ENCODE measurements at places on chromosomes 3 and 15.

- no peak for DNase-seq
Observed at GRCh38 chr15:25710184-25710583, 152.9 kb downstream of the ATP10A start.

DNA sequence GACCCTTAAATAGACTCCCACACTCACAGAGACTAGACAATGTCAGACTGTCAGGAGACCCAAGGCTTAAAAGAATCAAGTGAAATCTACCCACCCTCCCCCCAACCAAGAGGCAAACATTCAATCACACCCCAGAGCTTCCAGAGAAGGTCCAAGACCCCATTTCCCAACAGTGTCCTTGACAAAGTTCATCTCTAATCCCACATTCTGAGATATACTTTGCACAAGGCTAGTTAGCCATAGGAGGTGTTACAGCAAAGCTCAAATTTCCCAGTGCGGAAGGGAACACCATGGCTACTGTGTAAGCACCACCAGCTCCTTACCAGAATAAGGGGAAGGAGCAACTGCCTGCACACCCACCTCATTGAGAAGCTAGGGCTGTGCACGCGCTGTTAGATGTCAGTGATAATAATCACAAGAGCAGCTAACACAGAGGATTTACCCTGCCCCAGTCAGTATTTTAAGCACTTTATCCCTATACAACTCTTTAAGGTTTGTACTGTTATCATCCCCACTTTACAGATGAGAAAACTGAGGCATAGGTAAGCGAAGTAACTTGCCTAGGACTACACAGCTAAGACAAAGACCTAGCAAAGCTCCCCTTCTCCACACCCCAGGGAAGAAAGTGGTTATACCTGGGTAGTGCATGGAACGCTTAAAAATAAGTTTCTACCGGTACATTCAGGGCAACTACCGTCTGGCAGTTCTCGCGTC, 17.3 kb downstream of the SPATA12 start:
- no peak for DNase-seq

GRCh38 chr15:88491158-88491557, 23.6 kb downstream of the MRPS11 start:
- no peak for DNase-seq

GRCh38 chr3:46368569-46368968, 2.2 kb upstream of the CCR5 start:
- no peak for DNase-seq

- no peak for DNase-seq
Observed at GRCh38 chr15:57451555-57451954, 75.2 kb downstream of the CGNL1 start.

DNA sequence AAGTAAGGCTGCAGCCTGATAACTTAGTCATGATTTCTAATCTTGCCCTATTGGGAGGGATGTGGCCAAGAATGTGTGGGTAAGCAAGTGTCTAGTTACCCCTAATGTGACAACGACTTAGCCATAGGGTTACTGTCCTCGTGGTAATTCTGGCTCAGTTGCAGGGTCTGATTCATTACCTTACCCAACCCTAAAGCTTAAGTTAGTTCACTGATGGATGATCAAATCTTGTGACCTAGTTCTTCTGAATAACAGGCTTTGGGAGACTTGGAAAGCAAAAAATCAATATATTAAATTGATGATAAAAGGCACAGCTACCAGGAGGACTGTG, 1.6 kb upstream of the INTS14 start:
- no peak for DNase-seq

DNA sequence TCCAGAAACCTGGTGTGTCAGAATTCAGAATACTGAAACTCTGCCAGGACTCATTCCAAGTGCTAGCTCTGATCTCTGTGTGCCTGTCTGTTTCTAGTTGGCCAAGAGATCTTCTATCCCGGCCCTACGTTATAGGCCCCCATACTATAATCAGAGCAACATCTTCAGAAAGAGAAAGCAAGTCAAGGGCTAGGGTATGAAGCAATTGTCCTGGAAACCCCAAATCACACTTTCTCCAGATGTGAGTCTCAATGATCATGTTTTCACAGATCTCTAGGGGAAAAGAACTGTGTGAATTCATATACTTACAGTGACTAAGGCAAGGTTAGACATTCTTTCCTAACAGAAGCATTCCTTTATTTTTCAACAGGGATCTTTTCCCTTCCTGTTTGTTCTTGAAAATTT, 309.7 kb downstream of the SLC9A9 start:
- DNase-seq: no peak

GRCh38 chr15:52005748-52006701, 13.0 kb upstream of the MAPK6 start:
- no peak for DNase-seq

DNA sequence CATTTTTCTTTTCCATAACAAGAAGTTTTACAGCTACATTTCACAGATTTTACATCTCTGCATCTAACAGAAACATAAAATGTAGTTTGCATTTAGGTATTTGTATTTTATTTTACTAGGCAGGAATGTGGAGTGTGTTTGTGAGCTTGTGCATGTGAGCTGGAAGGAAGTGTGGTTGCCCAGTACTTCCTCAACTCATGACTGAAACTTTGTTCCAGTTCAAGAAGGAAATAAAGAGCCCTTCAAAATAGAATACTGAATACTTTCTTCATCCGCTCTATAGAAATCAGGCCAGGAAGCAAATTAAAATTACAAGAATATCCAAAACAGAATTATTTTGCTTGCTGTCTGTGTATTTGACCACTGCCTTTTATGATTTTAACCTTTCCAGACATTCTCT, 81.3 kb downstream of the CHL1 start:
- no peak for DNase-seq

DNA sequence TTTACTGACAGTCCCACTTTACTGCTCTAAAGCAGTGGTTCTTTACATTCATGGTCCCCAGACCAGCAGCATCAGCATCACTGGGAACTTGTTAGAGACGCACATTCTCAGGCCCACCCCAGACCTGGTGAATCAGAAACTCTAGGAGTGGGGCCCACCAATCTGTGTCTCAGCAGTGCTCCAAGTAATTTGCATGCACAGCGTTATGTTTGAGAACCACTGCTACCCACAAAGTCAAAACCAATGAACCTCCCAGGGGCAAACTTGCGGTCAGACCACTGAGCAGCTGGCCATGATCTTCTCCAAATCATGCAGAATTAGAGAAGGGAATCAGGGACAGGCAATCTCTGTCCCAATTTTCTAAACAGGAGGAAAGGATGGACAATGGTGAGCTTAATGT, 58.5 kb downstream of the ST8SIA2 start:
- DNase-seq: no peak

All from left renal cortex interstitium (tissue), 4 donors.